ENCODE measurements at places on chromosomes 7 and 10.
A peak's percentile ranks its signal among the peaks of the same experiment; 100 is the strongest.

- no peak for DNase-seq
Observed at GRCh38 chr7:30975256-30975899, 11.6 kb downstream of the GHRHR start.

- DNase-seq = no peak
Observed at GRCh38 chr7:81709836-81710235, 60.0 kb downstream of the HGF start.

DNA sequence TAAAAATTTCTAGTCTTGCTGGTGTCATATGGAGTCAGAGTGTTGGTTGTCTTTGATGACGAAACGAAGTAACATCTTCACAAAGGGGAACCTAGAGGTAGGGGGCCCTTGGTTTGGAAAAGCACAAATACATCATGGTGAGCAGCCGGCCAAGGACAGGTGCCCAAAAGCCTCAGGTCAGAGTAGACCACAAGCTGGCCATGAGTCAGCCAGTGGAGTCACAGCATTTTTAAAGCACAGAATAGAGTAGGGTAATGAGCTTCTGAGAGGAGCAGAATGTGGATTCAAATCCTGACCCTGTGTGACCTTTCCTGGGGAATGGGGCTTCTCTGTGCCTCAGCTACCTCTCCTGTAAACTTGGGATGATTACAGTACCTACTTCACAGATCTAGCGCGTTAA, 5.3 kb downstream of the CAMK2B start:
- no peak for DNase-seq

DNA sequence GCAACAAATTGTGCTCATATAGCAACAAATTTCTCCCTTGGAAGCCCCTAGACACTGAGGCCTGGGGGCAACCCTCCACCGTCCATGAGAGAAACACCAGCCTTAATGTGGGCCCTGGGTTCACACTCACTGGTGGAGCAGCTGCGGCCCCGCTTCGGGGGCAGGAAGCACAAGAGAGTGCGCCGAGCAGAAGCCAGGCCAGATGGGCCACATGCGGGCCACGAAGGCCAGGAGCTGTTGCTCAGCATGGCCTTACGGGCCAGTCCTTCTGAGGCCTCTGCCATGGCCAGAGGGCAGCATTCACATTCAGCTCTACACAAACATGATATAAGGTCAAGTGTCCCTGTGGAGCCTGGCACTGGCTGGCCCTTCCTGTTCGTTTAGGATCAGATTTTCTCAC, 60.0 kb upstream of the VIPR2 start:
- no peak for DNase-seq

- DNase-seq = no peak
Observed at GRCh38 chr7:148620749-148621359, 30.3 kb downstream of the C7orf33 start.

DNA sequence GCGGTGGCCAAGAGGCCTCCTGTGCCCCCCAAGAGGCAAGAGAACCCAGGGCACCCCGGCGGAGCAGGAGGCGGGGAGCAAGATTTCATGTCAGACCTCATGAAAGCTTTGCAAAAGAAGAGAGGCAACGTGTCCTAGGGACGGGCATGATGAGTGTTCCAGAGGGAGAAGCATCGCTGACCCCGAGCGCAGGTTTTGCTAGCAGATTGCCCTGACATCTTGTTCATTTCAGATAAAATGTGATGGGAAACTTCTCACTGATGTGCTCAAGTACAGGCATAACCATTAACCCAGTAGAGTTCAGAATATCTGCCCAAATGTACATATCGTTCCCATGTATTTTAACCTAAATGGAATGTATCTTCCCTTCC, 129.2 kb downstream of the APBB1IP start:
- DNase-seq = no peak

- no peak for DNase-seq
Observed at GRCh38 chr10:90872648-90873020, 860 bp downstream of the RPP30 start.

DNA sequence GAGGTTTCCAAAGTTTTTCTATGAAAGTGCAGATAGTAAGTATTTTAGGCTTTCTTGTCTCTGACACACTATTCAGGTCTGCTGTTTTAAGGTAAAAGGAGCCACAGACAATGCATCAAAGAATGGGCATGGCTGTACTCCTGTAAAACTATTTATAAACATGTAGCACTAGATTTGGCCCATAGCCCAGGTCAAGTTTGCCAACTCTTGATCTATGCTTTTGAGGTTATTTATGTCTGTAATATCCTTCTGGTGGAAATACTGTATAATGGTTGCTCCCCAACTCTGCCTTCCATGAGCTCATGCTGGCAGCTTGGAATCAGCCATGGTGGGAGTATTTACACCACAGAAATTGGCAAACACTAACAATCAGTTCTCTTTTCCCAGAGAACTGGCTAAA, 244.6 kb downstream of the BUB3 start:
- no peak for DNase-seq

DNA sequence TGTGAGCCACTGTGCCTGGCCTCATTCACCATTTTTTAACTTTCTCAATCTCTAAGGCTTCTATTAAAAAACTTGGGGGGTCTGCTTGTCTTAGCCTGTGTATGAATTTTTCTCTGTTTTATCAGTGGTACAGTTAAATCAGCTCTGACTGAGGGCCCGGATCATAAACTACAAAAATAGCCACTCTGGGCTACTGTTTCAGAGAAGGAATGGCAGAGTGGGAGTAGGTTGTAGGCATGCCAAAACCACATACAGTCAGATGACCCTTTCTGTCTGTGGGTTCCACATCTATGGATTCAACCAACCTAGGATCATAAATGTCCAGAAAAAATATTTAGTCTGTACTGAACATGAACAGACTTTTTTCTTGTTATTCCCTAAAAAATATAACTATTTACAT, 21.3 kb downstream of the TBC1D12 start:
- no peak for DNase-seq

DNA sequence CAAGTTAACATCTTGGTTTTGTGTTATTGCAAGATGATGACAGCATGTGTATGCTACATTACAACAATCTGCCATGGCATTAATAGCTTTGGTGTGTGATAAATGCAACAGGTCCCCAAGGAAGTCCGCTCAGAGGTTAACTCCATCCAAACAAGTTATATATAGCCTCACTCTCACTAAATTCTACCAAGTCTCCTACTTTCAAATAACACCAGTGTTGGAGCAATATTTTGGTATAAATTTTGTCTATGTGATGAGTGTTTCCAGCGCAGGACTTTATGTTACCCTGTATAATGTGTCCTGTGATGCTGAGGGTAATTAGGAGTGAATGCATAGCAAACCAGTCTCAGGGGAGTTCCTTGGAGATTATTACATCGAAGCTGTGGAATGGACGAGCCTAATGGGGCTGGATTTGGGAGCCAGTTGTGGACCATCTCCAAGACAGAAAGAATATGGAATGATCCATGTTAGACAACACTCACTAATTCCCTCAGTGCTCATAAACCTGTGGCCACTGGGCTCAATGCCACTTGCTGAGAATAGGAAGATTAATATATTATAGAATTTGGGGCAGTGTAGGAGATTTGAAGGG, 127.6 kb upstream of the CXCL12 start:
- DNase-seq = peak; percentile 71

DNA sequence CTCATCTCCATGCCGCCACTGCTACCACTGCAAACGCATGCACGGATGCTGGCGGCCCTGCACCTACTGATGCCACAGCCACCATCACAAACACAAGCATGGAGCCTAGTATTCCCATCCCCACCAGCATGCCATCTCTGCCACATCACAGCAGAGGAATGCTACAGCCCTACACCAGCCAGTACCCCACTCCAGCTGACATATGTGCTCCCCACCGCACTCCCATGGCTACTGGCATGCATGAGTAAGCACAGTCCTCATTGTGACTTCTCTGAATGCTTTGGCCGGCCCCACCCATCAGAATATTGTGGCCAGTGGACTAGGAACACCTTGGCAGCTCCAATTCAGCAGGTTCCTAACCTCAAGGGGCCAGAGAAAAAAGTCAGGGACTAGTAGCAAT, 705.5 kb downstream of the POM121L12 start:
- DNase-seq = no peak

DNA sequence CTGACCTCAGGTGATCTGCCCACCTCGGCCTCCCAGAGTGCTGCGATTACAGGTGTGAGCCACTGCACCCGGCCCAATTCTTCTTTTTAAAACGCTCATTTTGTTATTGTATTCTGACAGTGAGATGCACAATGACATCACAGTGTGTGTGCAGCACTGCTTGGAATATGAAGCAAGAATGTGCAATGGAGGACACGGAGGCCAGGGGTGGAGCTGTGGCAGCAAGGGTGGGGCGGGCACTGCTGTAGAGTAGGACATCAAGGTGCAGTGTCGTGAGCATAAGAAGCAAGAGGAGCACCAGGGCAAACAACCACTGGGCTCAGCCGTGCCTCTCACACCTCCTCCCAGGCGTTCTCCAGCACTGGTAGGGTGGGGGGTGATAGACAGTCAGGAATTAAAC, 26.8 kb upstream of the GRID1 start:
- DNase-seq = no peak

- DNase-seq = no peak
Observed at GRCh38 chr7:68511281-68511680, 1087.0 kb upstream of the AUTS2 start.

GRCh38 chr7:110372685-110373084, 718.2 kb upstream of the LRRN3 start:
- DNase-seq = no peak

DNA sequence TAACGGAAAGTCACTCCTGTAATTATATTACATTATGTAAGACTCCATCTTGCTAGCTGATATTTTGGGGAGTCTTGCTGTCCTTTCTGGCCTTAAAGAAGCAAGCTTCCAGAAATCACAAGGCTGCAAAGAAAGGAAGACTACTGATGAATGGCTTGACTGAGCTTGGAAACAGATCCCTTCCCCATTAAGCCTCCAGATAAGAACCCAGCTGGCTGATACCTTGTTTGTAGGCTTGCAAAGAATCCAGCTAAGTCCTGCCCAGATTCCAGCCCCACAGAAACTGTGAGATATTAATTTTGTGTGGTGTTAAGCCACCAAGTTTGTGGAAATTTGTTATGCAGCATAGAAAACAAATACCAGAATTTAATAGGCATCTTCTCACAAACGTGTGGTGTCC, 49.9 kb upstream of the TMEM106B start:
- DNase-seq = no peak

DNA sequence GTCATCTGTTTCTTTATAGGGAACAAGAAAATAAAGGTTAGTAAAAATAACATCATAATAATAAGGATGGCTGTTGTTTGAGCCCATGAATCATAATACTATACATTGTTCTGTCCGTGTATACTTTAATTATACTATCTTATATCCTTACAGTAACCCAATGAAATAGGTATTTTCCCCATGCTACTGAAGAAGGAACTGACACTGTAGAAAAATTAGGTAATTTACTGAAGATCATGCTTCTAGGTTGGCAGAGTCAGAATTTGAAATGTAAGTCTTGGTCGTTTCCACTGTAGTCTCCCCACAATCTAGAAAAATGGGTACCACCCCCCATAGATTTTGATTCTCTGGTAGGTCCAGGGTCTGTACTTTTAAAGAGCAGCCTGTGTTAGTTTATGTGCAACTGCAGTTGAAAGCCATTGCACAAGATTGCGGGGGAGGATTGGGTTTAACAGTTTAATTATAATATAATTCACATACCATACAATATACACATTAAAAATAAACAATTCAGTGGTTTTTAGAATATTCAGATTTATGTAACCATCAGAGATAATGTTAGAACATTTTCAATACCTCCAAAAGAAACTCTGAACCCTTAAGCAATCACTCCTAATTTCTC, 47.7 kb downstream of the SHOC2 start:
- no peak for DNase-seq

DNA sequence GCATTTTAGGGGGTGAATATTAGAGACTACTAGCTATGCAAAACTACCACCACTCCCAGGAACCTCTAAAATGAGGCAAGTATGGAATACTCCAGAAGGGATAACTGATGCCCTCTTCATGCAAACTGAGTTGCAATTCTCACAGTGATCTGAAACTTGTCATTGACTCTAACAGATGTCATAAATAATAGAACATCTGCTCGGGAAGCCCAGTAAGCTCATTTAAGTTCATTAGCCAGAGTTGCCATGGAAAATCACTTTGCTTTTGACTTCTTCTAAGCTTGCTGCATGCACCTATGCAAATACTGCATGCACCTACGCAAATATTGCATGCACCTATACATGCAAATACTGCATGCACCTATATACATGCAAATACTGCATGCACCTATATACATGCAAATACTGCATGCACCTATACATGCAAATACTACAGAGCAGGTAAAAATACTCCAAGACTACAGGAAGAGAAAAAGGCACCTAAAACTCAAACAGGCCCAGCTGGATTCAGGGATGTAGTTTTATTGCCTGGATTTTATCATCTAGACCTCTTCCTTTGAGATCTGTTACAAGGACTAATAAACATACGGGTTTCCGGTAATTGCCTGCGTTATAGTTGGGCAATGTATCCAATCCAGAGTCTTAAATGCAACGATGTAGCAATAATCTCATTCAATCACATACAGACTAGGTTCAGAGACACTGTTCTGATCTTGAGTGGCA, 1061.1 kb upstream of the AUTS2 start:
- DNase-seq = no peak

- DNase-seq = no peak
Observed at GRCh38 chr10:116311706-116312490, 12.3 kb upstream of the CCDC172 start.

DNA sequence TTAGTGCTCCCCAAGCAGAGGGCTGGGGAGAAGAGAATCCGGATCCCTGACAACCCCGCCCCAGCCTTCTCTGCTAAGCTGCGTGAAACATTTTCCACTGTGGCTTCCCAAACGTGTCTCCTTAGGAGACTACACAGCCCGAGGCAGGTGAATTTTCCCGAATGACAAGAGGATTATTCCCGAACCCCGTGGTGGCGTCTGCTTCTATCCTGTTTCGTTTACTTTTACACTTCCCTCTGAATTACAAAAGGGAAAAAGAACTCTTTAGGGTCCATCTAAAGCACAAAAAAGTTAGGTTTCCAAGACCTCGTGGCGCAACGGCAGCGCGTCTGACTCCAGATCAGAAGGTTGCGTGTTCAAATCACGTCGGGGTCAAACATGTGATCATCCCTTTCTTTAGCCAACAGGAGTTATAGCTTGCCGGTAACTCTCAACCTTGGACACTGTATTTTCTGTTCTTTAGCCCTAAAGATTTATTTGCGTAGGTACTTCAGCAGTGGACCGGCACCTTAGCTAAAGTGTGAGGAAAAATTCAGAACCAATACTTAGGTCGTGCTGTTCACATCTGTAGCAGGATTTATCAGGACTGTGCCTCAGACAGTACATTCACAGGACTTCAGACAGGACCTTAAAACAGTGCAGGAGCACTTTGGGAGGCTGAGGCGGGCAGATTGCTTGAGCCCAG, 3.2 kb upstream of the ZNF789 start:
- no peak for DNase-seq

- no peak for DNase-seq
Observed at GRCh38 chr10:120480065-120480600, 23.1 kb downstream of the PLPP4 start.

GRCh38 chr10:119370111-119370741, 162.9 kb downstream of the GRK5 start:
- DNase-seq = peak; percentile 46

DNA sequence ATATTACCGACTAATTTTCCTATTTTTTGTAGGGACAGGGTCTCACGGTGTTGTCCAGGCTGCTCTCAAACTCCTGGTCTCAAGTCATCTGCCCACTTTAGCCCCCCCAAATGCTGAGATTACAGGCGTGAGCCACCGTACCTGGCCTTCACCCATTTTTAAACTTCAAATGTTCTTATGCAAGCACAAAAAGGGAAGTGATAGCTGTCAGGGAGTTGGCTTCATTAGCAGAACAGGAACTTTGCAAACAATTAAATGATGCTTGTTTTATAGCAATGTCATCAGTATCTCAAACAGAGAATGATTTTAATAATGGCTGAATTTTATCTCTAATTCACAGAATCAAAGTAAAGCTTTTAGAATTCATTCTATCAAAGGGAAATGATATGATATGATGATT, 49.8 kb upstream of the FAM171A1 start:
- no peak for DNase-seq

Data from fibroblast of skin of left quadriceps (primary cell).